RCC 7860 (cell line): ENCODE measurements at places on chromosomes 2 and 18.

DNA sequence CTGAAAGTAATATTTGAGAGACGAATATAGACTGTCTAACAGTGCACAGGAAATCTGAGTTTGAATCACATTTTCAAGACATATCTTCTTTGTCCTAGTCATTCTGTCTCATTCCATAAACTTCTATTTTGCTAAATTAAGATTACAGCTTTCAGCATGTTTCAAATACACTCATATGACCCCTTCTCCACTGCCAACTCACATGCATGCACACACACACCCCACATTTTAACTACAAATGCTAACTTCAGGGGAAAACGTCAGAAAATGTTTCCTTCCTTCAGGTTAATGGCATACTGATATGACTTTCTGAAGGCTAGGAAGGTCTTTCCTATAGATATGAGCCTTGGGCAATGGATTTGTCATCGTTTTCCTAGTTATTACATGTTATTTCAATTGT is 373.7 kb downstream of the RBM43 start:
- DNase-seq = no peak

- DNase-seq = peak; percentile 46
Measured at GRCh38 chr18:45166836-45167551, 448.3 kb upstream of the SLC14A2 start.

DNA sequence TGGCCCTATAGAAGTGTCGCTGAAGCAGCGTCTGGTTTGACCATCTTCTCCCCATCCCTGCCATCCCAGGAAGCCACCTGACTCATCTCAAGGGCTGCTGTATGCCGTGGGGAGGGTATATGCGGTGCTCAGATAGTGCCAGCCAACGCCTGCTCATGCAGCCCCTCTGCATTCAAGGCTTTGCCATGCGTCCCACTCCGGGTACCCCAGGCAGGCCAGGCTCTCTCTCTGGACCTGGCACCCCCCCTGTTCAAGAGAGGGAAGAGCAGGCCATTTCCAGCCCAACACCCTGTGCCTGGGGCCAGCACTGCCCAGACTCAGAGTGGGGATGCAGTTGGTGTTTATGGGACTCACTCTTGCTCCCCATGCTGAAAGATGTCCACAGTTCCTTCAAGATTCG is 130.0 kb downstream of the GLI2 start:
- DNase-seq = no peak

GRCh38 chr18:63342206-63342605 is 22.6 kb upstream of the BCL2 start:
- no peak for DNase-seq

GRCh38 chr2:138243372-138243771 is 258.2 kb upstream of the SPOPL start:
- no peak for DNase-seq

DNA sequence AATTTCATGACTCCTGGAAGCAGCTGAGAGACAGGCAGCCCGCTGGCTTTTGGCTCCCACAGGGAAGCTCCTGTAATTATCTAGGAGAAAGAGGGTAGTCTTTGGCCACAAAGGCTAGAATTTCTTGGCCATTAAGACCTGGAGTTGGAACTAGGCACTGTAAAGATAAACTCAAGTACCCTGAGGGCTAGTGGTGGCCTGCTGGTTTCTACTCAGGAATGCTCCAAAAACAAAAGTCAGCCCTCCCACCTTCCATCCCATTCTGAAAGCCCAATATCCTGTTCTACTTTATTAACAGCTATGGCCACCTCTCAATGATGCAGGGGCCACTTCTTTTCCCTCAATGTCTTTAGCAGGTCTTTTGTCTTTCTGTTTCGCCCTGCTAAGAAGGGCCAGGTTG is 34.0 kb upstream of the CYP26B1 start:
- DNase-seq = no peak

- DNase-seq = no peak
Measured at GRCh38 chr18:70425236-70425635, 136.4 kb downstream of the SOCS6 start.

- no peak for DNase-seq
Measured at GRCh38 chr2:226066391-226066790, 666.9 kb downstream of the NYAP2 start.

DNA sequence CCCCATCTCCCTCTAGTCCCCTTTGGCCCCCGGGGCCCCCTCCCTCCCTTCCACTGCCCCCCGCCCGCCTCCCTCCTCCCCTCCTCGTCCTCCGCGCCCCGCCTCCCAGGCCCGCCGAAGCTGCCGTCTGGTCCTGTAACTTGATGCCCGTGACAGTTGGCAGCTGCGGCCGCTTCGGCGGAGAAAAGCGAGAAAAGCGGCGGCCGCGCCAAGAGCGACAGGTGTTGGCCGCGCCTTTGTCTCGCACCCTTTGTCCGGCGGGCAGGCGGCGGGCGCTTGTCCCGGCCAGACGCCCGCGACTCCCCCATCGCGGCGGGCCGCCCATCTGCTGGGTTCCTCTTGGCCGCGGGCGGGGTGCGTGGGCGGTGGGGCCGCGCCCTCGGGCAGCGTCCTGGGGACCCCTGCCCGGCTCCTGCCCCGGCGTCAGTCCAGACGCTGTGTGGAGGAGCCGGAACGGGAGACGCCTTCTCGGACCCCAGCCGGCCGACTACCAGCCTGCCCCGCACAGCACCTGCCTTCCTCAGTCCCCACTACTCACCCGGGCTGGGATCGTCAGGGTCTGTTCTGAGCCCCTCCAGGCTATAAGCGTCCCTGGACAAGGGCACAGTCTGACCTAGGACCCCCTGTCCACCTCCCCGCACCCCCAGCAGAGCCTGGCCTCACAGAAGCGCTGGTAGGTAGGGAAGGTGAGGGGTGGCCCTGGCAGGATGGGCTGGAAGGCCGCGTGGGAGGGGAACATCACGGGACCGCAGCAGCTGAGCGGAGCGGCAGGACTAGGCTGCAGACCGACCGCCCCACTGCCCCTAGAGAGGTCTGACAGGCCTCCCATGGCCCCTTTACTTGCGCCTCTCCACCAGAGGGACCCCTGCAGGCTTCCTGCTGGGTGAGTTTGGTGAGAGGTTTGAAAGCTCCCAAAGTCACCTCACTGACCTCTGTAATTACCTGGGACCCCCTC is 1.2 kb upstream of the HES6 start:
- DNase-seq = no peak
